CD8-positive, alpha-beta memory T cell (primary cell): ENCODE measurements at places on chromosomes 5 and 9. TPM values are rescaled to one million over a fixed set of nuclear protein-coding genes. Genes with fewer than 3 reads are reported as not detected.

GRCh38 chr9:136239983-136240330 is 5.7 kb downstream of the QSOX2 start:
- DNase-seq, result no peak

GRCh38 chr9:77714077-77714549 is 66.0 kb upstream of the GNA14 start:
- DNase-seq, result no peak

DNA sequence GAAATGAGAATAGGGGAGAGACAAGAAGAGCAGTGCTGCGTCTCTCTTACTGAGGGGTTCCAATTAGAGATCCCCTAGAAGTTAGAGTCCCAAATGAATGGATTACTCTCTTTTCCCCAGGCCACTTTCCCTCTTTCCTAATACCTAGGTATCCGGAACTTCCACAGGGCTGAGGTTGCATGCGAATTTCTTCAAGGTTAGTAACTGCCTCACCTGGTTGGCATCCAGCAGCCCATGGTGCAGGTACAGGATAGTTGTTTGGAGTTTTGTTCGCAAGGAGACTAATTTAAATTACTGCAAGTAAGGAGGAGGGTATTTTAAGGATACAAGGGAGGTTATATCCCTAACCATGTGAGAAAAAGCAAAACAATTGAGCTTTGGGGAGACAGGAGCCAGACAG is 52.4 kb upstream of the JAK2 start:
- no peak for DNase-seq

GRCh38 chr5:76818844-76819831 is at the start of gene F2RL1:
Gene F2RL1 (plus strand): TSS chr5:76819030. CDS start chr5:76819183, 153 bp downstream.
- DNase-seq, result peak; percentile 37

DNA sequence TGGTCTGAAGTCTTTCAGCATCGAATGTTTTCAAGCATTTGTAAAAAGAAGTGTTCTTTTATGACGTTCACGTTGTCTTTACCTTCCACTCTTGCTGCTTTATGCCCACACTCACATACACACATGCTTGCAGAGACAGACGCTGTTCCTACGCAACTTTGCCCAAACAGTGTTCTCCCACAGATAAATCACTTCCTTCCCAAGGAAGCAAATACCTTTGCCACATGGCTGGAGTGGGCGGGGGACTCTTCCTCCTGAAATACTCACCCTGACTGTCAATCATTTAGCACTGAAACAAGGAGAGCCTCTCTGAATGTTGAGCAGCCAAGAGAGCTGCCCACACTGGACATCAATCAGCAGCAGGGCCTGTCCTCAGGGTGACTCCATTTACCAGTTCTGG is 22.4 kb upstream of the ASTN2 start:
- DNase-seq, result no peak

- DNase-seq, result no peak
Measured at GRCh38 chr5:62942384-62942783, 363.8 kb downstream of the LRRC70 start.

- DNase-seq, result no peak
Measured at GRCh38 chr9:103183701-103184171, 188.6 kb downstream of the CYLC2 start.

DNA sequence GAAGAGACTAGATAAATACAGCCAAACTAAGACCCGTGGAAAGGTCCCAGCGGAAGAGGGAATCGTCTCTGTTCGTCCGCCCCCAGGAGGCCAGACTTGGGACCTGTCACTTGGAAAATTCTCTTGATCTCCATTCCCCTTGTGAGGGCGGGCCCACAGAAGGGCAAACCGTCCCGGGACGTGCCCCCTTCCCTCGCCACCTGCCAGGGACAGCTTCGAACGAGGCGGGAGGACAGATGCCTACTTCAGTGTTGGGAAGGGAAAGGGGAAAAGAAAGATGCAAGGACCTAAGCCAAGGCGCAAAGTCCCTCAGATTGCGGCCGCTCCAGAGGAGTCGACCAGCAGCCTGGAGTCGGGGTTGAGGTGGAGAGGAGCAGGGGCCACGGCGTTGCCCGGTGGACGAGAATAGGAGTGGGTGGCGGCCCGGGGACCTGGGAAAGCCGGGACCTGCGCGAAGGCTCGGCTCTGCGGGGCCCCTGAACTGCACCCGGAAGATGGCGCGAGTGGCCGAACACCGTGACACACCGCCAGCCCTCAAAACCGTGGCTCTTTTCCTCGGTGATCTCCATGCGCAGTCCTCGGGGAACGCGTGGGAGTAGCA is 4.4 kb upstream of the EBF1 start:
- no peak for DNase-seq

DNA sequence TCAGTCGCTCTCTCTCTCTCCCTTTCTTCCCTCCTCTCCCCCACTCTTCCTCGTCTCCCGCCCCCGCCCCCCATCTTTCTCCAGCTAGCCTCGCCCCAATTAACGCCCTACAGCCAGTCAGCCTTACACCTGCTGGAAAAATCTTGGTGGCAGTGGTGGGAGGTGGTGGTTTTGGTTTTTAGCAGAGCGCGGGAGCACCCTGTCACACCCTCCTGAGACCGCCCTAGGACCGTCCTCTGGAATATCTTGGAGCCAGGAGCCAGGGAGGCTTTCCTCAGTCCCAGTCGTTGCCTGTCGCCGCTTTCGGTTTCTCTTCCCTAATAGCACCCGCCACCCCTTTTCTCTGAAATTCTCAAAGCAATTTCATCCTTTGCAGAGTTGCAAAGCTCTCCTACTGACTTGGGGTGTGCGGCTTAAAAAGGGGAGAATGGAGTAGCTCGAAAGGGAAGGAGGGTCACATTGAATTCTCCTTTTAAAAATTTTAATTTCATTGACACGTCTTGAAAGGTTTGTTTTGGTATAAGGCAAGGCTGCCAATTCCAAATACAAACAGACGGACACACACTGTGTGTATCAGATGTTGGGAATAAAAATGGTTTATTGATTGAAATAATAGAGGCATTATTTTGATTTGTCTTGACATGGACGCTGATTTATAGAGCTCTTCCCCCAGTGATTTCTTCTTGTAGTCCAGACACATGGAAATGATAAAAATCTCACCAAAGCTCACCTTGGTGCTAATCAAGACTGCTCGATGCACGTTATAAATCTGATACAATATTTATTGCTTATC is 301.3 kb downstream of the PARP8 start:
- DNase-seq, result no peak

DNA sequence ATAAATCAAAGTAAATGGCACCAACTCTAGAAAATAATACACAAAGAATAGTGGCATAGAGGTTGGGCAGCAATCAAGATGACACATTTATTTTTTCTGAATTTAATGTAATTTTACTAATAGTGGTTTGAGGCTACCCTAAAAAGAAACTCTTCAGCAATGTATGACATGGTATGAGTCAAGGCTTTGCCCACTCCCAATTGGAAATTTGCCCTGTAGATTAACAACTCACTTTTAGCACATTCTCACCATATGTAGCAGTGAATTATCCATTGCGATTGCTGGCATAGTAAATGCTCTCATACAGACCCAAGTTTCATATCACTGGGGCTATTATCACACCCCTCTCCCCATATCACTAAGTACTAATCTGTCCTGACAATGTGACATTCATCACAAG is 832.1 kb upstream of the ZNF608 start:
- DNase-seq, result no peak

DNA sequence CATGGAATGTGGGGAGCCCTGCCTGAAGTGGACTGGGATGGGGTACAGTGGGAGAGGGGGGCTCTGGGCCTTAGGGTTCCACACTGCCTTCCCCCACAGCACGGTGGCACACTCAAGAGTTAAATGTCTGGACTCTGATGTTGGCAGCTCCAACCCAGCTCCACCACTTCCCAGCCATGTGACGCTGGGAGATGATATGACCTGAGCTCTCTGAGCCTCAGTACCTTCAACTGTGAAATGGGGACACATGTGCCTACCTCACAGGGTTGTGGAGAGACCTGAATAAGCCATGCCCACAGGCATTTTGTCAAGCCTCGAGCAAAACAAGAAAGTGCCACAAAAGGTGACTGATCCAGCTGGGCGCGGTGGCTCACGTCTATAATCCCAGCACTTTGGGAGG is 3.4 kb upstream of the PDGFRB start:
- no peak for DNase-seq

GRCh38 chr5:57082441-57083067 is 91.3 kb upstream of the GPBP1 start:
- DNase-seq, result no peak

GRCh38 chr9:37943345-37944265 is 39.7 kb upstream of the SLC25A51 start:
- no peak for DNase-seq

DNA sequence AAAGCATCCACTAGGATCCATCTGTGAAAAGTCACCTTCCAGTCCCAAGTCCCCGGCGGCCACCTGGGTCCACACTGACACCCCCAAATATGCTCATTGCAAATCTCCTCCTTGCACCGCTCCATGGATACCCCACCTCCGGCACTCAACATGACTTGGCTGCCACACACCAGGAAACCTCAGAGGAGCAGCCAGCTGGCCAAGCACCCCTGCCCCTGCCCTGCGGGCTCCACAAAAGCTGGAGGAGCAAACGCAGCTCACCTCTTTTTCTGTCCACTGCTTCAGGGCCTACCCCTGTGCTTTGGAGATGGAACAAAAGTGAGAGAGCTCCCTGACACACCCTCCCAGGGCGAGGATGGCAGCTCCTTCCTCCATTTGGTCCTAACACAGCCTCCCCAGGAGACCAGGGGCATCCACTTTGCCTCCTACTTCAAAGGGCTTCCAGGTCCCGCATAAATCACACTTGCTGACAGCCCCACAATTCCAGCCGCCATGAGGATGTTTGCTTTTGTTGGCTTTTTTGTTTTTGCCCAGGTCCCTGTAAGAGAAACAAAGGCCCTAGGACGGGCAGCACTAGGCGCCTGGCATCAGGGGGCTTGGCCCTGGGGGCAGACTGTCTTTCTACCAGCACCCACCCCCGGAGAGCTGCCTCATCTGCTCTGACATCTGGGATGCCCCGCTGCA is 14.8 kb downstream of the ROR2 start:
- DNase-seq, result no peak

DNA sequence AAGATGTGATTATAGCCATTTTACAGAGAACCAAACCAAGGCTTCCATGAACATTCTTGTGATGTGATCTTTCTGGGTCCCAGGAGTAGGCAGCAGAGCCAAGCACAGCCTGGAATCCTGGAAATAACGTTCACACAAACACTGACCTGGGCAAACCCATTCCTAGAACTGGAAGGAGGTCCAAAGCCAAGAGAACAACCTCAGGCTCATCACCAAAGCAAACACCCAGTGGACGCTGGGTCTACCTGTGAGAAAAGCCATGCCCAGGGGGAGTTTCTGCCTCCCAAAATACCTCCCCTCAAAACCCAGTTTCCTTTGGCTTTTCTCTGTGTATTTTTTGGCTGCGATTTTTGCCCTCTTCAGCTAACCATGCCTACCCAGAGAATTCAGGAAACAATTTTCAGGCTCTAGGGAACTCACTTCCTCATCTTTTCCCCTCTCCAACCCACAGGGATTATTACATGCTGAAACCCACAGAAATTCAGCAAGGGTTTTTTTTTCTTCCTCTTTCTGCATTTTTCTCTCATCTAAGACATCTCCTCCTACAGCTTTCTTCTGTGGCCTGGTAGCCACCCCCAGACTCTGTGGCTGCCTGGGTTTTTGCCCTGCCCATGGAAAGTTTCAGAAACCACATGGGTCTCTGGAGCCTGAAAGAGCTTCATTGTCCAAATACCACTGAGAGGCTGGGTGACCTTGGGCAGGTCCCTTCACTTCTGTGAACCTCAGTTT is 75.0 kb downstream of the TNC start:
- DNase-seq, result no peak

GRCh38 chr5:38543074-38543473 is 13.4 kb downstream of the LIFR start:
- DNase-seq, result no peak

GRCh38 chr9:121992571-121993212 is 100.4 kb downstream of the TTLL11 start:
- no peak for DNase-seq

GRCh38 chr5:179762079-179762780 is 29.6 kb downstream of the MAML1 start:
- peak; percentile 24 for DNase-seq

- DNase-seq, result no peak
Measured at GRCh38 chr9:20526500-20527319, 95.6 kb downstream of the MLLT3 start.

DNA sequence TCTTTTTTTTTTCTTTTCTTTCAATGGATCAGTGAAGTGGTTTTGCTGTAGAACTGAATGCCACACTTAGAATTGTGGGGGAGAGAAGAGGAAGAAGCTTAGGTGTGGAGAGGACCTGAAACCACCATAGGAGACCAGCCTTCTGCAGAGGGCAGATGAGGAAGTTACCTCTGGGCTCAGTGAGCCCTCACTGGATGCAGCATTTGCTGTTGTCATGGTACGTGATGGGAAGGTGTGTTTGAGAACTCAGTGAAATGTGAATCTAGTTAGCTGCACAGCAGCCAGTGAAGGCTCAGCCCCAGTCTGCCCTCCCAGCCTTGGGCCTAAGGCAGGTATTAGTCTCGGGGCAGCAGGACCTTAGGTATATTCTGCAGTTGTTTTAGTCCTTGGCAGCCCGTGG is 17.5 kb downstream of the CYFIP2 start:
- DNase-seq, result no peak

DNA sequence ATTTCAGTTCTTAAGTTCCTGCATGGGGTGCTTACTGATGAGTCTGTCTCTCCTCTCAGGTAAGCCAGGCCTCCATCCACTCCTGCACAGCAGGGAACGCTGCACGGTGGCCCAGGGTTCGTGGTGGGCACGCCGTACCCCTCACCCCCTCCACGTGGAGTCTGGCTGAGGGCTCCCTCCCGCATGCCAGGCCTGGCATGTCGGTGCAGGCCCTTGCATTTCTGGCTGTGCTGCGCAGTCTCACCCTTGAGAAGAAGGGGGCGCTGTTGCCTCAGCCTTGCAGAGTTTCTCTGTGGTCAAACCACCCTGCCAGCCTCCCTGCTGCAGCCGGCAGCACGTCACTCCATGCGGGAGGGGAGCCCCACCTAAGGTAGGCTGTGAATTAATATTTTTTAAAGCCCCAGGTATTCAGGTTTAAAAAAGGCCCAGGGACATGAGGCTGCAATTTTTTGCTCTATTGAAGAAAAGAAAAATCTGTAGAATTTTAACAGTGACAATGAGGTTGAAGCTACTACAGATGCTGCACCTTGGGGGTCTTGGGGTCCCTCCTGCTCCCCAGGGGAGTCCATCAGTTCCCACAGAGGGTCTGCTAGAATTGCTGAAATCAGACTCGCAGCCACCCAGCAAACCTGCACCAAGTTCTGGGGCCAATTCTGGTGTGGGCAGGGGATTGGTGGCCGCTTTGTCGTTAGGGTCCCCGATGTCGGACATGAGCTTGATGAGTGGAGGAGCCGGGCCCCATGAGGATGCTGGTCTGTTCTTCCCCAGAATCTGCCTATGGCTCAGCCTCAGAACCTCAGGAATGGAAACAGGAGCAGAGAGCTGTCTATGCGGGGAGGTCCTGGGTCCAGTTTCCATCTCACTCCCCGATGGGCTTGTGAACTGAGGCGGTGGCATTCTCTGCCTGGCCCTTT is 52.6 kb downstream of the TENT4A start:
- peak; percentile 24 for DNase-seq

- no peak for DNase-seq
Measured at GRCh38 chr5:40270274-40270845, 409.4 kb upstream of the PTGER4 start.

GRCh38 chr9:83199240-83199639 is 136.3 kb upstream of the RASEF start:
- no peak for DNase-seq

OTULINL gene
- total RNA-seq, result 19.6 TPM

CHSY3 gene
- total RNA-seq, result not detected

SPOCK1 gene
- not detected for total RNA-seq

MTAP gene
- 77.4 TPM for total RNA-seq

FSD1L gene
- 4.3 TPM for total RNA-seq

GRXCR2 gene
- not detected for total RNA-seq
